Iris pigment epithelial cell (primary cell): ENCODE measurements at places on chromosomes 7 and 10.

DNA sequence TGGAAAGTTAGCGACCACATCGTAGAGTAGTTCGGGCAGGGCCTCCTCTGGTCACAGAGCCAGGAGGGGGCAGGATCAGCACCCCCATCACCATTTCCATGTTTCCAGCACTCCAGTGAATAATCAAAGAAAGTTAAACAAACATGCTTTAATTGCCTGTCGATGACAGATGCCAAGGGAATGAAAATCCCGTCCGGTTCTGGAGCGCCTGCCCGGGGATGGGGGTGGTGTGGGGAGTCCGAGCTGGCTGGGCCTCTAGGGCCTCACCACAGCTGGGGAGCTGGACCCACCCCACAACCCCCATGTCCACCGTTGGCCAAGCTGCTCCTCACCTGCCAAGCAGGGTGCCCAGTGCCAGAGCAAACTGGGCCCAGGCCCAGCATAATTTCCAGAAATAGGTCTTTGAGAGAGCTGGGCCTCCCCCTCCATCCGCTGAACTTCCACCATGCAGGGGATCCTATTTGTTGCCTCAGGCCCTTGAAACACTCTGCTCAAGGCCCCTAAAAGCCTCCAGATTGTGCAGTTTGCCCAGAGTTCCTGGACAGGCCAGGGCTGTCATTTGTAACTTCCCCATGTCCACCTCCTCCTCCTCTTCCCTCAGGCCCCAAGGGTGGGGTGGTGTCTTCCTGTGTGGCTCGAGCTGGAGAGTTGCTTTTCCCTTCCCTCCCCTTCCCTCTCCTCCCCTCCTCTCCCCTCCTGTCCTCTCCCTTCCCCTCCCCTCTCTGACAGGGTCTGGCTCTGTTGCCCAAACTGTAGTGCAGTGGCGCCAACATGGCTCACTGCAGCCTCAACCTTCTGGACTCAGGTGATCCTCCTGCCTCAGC, 101.0 kb downstream of the MYL10 start:
- DNase-seq = peak; percentile 25

DNA sequence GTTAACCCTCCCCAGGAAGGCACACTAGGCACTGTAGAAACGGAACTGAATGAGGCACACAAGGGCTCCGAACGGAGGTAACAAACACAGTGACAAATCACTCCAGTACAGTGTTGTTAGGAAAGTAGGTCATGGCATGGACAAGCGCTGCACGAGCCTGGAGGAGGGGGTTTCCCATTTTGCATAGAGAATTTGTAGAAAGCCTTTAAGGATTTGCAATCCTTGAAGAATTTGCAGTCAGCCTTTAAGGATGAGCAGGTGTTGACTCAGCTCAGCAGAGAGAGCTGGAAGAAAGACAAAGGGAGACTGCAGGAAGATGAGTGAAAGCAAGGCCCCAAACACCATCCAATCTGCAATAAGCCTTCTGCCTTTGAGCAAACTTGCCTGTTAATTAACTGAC, 51.1 kb upstream of the PPP1R3C start:
- DNase-seq = peak; percentile 88

- DNase-seq = no peak
Measured at GRCh38 chr7:2102375-2102723, 130.4 kb downstream of the MAD1L1 start.

DNA sequence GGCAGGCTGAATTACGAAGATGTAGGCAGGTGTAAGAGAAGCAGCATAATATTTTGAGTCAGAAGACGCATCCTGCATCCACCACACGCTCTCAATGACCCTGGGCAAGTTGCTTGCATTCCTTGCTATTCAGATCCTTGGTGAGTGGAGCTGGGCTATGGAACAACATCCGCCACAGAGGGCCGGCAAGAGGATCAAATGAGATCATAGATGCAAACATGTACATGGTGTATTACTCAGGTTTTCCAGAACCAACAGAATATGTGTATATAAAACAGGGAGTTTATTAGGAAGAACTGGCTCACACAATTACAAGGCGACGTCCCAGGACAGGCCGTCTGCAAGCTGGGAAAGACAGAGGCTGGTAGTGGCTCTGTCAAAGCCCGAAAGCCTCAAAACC, 51.5 kb downstream of the ADAM12 start:
- DNase-seq = peak; percentile 18

DNA sequence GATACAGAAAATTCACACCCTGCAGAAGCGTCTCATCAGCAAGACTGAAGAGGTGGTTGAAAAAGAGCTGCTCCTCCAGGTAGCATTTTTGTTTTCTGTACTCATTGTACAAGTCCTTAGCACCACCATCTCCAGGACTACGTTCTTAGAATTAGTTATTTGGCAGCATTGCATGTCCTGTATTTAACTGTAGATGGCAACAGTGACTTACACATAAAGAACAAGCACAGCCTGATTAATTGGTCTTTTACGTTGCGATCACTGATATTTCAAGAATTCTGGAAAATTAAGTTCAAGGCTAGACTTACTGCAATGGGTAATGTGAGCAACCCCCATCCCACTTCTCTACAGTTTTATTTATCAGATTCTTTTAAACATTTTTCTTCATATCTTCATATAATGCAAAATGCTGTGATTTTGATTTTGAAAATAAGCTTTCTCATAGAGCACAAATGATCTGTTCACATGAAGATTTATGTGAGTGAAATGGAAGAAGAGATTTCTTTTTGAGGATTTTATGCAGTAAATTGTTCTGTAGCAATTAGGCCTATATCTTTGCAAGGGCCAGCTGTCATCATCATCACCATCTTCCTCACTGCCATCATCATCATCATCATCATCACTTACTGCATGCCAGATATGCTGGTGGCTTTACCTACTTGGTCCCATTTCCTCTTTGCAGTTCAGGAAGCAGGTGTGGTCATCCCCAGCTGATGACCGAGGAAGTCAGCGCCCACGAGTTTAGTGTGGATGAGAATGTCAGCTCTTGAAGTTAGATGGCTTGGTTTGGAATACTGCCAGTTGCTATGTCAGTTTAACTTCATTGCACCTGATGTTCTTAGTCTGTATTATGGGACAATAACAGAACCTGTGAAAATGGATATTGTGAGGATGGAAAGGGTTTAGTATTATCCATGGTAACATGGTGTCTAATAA, 53.4 kb downstream of the CFAP58 start:
- DNase-seq = peak; percentile 73

- no peak for DNase-seq
Measured at GRCh38 chr10:97744405-97745035, 7.6 kb downstream of the ZFYVE27 start.

DNA sequence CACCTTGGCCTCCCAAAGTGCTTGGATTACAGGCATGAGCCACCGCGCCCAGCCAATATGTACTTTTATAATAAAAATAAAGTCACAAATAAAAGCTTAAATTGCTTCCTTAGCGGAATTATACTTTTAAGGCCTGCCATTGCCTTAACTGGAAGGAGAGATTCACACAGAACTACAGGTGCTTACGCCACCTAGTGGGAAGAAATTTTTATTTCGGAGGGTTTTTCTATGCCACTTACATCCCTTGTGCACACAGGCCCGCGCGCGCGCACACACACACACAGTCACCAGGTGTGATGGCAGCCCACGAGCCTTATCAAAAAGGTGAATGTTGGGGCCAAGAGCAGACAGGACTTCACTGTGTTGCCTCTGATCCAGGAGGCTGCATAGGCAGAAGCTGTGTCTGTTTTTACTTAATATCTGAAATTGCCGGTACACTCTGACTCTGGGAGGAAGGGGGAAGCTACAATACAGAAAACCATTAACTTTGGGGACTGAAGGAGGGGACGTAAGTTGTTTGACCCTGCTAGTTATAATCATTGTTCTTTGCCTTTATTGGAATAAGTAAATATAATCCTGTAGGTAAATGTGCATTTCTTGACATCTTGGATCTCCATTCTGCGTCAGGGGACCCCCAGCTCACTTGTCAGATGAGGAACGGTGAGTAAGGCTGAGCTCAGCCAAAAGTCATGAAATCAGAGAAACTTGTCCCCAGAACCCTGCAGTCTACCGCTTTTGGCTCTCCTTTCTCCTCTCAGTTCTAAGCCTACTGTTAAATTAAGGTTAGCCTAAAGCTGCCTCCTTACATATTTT, 87.1 kb downstream of the SLC16A9 start:
- DNase-seq = peak; percentile 63

DNA sequence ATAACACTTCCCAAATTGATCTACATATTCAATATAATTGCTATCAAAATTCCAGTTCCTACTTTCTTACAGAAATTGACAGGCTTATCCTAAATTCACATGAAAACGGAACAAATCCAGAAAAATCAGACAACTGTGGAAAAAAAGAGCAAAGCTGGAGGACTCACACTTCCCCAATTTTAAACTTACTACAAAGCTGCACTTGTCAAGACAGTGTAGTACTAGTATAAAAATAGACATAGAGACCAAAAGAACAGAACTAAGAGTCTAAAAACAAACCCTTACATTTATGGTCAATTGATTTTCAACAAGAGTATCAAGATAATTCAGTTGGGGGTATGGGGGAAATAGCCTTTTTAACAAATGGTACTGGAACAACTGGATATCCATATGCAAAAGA, 27.5 kb downstream of the LMBR1 start:
- no peak for DNase-seq

GRCh38 chr10:44323838-44324237, 61.1 kb downstream of the CXCL12 start:
- DNase-seq = no peak

DNA sequence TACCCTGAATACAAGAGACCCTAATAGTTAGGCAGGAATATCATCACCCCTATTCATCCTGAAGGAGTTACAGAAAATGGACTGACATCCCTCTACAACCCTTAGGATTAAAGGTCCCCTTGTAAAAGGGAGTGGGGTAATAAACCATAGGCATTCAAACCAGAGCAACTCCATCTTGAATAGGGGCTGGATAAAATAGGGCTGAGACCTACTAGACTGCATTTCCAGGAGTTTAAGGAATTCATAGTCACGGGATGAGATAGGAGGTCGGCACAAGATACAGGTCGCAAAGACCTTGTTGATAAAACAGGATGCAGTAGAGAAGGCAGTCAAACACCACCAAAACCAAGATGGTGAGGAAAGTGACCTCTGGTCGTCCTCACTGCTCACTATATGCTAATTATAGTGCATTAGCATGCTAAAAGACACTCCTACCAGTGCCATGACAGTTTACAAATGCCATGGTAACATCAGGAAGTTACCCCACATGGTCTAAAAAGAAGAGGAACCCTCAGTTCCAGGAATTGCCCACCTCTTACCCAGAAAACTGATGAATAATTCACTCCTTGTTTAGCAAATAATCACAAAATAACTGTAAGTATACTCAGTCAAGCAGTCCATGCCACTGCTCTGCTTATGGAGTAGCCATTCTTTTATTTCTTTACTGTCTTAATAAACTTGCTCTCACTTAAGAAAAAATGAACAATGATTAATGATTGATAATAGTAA, 37.2 kb downstream of the CUBN start:
- no peak for DNase-seq

DNA sequence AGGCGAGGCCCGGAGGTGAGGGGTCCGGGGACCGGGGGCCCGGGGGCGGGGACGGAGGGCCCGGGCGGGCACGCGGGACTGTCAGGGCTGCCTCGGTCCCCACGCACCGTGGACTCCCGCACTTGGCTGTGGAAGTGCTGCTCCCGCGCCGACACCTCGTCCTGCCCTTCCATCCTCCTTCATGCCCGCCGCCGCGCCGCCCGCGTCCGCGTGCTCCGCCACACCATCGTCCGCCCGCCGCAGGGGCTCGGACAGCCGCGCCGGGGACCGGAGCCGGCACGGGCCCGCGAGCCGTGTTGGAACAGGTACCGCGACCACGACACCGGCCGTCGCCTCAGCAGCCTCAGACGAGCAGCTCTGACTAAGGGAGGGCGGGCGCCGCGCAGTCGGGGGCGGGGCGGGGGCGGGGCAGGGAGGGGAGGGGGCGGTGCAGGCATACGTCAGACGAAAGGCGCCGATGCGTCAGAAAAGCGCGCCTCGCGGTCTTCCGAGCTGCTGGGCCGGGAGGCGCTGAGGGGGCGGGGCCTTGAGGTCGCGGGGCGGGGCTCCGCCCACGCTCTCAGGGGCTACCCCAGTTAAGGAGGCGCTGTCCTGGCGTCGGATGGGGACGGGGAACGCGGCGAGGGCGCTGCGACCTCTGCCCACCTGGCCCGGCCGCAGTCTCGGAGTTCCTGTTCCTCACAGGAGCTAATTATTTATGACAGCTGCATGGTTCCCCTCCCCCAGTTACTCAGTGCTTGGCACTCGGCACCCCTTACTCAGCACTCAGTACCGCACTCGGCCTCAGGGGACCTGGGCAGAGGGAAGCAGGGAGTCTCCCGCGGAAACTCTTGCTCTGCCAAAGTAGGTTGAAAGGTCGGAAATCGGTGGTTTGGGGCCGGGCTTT, at the start of gene LMBR1:
TSS of gene LMBR1 (minus strand) at position 363 of the 886 bp plus-strand sequence. CDS start at position 173, 190 bp downstream.
- DNase-seq = peak; percentile 94

DNA sequence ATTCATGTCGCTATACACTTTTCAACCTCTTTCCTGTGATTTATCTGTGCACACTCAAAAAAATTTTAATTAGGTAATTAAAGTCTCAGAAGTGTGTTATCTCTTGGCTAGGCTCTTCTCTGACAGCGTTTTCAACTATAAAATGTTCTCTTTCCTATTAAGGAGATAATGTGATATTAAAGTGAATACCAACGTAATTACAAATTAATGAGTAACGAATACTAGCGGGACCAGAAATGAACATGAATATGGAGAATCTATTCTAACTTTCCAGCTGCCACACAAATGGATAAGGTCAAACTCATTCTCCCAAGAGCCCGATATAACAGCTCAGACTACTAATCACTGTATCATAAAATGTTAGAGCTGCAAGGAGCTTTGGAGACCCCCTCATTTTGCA, 12.0 kb downstream of the COL1A2 start:
- no peak for DNase-seq

DNA sequence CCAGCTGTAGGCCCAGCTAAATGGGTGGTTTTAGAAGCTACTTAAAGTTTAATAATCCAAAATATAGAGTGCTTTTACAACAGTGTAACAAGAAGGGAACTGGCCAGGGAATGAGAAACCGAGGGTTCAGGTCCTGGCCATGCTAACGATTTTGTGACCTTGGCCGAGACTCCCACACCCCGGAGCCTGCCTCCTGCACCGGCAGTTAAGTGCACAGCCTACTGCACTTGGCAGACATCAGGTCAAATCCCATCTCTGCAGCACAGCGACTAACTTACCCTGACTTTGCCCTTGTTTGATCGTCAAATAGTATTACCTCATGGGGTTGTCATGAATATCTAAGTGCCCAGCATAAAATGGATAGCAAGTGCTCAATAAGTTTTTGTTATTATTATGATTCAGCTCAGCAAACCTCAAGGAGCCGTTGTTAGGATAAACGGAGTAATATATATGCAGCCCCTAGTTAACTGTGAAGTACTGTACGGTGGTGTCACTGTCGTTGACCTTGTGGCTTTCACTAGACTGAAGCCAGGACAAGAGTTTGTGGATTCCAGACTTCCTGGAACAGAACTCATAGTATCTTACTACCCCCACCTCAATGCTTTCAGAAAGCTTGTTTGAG, 35.5 kb downstream of the LYZL1 start:
- DNase-seq = peak; percentile 36

GRCh38 chr7:150449206-150449952, 1.1 kb upstream of the GIMAP8 start:
- DNase-seq = no peak

DNA sequence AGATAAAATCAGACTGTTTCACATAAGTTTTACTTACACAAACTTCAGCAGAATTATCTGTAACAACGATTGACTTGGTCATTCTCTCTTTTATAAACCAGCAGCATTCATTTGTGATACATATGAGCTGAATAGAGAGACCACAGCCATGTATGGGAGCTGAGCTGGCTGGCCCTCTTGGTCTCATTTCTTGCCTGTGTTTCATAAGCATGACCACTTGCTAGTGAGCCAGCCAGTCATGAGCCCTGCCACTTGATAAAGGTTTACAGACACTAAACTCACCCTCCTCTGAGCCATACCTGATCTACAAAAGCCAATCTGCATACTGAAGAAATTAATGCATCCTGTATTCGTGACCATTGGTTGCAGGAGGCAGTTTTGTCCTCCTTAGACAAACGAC, 82.1 kb downstream of the PKD1L1 start:
- no peak for DNase-seq
